ENCODE measurements at places on chromosomes 7 and 10. TPM values are rescaled to one million over a fixed set of nuclear protein-coding genes. Genes with fewer than 3 reads are reported as not detected.

FHIP2A gene
- polyA plus RNA-seq, result 41.6 TPM

SPDYE9 gene
- 1.5 TPM for polyA plus RNA-seq

PTN gene
- 176 TPM for polyA plus RNA-seq

PLEKHS1 gene
- 0.38 TPM for polyA plus RNA-seq

CFAP69 gene
- 22.5 TPM for polyA plus RNA-seq

DNA sequence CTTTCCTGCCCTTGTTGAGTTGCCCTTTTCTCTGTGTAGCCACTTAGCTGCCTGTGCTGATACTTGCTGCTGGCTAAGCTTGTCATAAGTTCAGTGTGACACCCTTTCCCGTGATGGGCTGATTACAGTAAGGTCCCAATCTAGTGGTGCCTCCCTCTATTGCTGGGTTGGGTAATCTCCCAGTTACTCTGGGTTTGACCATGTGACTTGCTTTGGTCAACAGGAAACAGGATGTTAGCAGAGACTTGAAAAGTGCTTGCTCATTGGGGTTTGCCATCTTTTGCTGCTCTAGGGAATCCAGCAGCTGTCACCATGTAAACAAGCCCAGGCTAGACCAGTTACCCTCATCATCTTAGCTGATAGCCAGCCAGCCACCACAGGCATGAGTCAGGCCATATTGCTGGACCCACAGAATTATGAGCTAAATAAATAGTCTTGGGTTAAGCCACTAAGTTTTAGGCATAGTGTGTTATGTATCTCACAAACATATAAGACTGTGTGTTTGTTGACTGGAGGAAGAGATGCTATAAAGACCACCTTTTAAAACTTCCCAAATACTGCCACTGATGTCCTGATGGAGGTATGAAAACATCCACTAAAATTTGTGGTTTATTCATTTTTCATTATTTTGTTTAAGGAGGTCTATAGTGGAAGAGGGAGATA, 4.0 kb upstream of the LEP start:
- no peak for DNase-seq

DNA sequence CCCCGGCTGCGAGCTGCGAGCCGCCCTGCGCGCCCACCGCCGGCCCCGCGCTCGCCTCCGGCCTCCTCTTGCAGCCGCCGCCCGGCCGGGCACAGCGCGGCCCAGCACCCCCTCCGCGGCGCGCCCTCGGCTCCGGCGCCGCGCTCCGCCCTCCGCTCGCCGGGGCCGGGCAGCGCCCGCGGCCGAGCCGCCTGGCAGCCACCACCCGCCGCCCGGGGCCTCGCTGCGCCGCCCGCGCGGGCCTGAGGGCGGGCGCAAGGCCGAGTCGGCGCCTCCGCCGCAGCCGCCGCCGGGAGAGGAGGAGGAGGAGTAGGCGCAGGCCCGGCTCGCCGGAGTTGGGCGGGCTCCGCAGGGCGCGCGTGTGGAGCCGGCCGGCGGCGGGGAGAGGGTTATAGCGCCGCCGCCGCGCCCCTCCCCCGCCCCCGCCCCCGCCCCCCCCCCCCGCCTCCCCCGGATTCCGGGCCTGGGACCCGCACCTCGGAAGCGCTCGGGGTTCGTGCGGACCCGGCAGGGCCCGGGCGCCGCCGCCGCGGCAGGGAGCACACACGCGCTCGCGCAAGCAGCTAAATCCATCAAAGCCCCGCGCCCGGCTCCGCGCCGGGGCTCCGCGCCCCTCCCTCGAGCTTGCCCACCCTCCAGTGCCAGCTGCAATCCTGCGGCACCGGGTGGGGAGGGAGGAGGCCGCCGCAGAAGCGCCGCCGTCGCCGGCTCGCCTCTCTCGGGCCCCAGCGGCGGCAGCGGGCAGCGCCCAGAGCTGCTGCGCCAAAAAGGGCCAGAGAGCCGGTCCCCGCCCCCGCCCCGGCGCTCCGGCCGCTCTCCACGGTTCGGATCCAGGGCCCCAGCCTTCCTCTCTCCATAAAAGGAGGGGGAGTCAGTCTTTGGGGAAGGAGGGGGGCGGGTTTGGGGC, at the start of gene PDGFA:
TSS of gene PDGFA (minus strand) at position 363 of the 907 bp plus-strand sequence. CDS start 845 bp downstream, outside the sequence.
- peak; percentile 56 for DNase-seq

DNA sequence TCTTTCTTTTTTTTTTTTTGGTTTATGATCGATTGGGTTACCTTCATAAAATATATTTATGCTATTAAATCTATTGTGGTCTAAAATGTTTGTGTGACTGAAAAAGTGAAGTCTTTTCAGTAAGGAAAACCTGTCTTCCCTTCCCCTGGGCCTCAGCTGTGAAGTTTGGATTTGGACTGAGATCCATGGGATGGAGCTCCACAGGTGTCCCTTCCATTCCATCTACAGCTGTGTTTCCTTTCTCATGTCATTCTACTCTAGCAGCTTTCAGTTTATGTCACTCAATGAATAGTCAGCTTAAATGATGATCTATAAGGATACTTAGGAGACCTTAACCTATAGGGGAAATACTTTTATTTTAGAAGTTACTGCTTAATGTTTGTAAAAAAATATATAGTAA, 48.0 kb upstream of the NCF1 start:
- DNase-seq, result no peak

DNA sequence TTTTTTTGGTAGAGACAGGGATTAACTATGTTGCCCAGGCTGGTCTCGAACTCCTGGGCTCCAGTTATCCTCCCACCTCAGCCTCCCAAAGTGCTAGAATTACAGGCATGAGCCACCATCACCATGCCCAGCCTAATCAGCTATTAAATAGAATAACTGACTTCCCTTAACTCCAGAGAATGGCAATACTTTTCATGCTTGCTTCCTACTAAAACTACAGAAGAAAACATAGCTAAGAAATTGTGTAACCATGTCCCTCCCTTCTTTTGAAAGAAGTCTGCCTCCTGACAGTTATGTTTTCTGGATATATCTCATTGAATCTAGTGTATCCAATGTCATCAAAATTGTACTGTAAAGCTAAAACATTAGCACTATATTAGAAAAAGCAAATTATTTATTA, 95.6 kb downstream of the KMT2C start:
- no peak for DNase-seq

DNA sequence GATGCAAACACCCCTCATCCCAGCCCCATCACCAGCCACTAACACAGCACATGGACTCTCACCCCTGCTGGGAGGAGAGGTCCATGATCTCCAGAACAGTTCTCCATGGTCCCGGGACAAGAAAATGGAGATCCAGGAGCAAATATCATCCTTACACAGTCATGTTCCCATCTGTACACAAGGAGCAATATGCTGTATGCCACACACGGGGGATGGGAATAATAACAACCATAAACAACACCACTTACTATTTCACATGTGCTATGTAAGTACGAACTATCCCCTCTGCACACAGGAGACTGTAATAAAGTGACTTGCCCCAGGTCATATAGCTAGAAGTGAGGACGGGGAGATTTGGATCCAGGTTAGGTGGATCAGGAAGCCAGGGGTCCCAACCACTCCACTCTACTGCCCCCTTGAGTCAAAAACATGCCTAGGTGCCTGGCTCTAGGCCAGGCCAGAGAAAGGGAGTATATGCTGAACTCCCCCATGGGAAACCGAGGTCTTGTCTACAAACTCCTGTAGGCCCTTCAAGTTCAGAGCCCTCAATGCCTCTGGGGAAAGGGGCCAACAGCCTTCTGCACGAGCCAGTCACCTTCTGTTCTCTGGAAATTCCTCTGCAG, 34.1 kb downstream of the LRRC20 start:
- peak; percentile 37 for DNase-seq

- DNase-seq, result no peak
These were observed 109.2 kb downstream of the DYNC1I1 start for GRCh38 chr7:95881597-95881996.

- DNase-seq, result no peak
These were observed 21.8 kb downstream of the NET1 start for GRCh38 chr10:5434017-5434753.

DNA sequence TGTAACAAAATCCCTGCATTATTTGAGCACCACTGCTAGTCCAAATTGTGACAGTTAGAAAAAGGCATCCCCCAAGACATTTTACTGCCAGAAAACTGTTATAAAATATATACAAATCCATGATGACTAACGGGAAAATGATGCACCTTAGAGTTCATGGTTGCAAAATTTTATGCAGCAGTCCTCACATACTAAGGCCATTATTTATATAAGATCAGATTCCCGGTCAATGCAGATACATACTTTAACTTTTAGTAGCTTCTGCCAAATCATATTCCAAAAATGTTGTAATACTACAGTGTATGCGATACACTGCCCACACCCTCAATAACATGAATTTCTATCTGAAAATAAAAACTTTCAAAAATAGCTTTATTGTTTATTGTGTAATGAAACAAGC, 239.9 kb upstream of the ZNF32 start:
- no peak for DNase-seq

GRCh38 chr7:66344166-66344565, 139.0 kb downstream of the TPST1 start:
- DNase-seq, result no peak

- DNase-seq, result no peak
These were observed 346.5 kb upstream of the GALNT17 start for GRCh38 chr7:70785427-70785826.

GRCh38 chr10:130778166-130778545, 533.4 kb downstream of the TCERG1L start:
- DNase-seq, result no peak

DNA sequence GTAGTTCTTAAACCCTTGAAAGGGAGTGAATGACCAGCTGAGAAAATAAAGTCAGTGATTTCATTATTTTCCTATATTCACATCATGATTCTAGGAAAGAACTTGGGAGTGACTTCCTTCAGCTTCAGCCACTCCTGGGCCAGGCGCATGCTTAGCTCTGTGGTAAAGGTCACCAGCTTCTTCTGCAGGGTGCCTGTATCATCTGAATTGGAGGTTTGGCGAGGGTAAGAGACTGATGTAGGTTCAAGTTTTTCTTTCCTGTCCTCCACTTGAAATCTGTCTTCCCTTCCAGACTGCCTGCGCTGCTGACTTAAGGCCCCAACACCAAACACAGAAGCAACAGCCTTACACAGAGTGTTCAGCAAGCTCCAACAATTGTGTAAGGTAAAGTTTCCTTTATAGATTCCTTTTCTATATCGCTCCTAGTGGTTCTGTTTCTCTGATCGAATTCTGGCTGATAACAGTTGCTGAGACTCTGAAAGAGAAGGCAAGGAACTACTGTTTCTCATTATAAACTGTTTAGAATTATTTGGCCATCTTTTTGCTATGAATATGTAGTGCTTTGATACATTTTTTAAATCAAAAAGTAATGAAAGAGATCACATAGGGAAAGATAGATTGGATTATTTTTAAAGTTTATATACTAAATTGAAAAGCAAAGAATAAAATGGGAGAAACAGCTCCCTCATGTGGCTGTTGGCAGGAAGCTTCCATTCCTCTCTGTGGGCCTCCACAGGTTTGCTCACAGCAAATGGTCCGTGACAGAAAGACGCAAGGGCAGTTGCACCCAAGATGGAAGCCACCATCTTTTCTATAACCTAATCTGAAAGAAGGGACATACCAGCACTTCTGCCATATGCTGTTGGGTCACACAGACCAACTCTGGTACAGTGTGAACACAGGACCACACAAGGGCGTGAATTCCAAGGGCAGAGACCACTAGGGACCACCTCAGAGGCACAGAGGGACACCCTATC, 14.0 kb downstream of the GATAD1 start:
- peak; percentile 46 for DNase-seq

DNA sequence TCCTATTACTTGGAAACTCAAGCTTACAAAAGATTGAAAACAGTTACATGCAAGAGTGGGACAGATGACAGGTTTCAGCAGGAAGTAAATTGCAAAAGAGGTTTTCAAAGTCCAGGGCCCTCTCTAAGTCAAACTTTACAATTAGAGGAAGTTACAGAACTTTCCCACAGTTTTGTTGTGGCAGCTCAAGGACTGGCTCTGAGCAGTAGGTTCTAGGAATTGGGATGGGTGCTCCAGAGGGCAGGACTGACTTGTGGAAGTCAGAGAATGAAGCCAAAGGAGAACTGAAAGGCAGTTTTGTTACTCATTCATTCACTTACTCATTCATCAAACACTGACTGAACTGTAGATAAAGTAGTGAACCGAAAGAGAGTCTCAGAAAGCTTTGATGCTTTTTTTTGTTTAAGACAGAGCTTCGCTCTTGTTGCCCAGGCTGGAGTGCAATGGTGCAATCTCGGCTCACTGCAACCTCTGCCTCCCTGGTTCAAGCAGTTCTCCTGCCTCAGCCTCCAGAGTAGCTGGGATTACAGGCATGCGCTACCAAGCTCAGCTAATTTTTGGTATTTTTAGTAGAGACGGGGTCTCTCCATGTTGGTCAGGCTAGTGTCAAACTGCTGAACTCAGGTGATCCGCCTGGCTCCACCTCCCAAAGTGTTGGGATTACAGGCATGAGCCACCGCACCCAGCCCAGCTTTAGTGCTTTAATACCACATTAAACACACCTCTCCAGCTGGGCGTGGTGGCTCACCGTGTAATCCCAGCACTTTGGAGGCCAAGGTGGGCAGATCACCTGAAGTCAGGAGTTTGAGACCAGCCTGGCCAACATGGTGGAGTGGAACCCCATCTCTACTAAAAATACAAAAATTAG, 66.8 kb upstream of the CCNJ start:
- no peak for DNase-seq

- DNase-seq, result no peak
These were observed 91.6 kb downstream of the C10orf105 start for GRCh38 chr10:71627956-71628355.

- peak; percentile 58 for DNase-seq
These were observed 453.4 kb upstream of the AKR1E2 start for GRCh38 chr10:4372601-4373000.
